Activated naive CD8-positive, alpha-beta T cell treated with anti-CD3 and anti-CD28 coated beads, Interleukin-2, amount 50 U/mL, for 16 hours (primary cell): ENCODE measurements at places on chromosomes 12 and 14.

- DNase-seq: no peak
Measured at GRCh38 chr14:87331991-87332390, 661.0 kb downstream of the GALC start.

GRCh38 chr12:25084816-25085215, 110.1 kb downstream of the DNAI7 start:
- DNase-seq: no peak

- DNase-seq: no peak
Measured at GRCh38 chr12:124946447-124946793, 32.0 kb upstream of the UBC start.

DNA sequence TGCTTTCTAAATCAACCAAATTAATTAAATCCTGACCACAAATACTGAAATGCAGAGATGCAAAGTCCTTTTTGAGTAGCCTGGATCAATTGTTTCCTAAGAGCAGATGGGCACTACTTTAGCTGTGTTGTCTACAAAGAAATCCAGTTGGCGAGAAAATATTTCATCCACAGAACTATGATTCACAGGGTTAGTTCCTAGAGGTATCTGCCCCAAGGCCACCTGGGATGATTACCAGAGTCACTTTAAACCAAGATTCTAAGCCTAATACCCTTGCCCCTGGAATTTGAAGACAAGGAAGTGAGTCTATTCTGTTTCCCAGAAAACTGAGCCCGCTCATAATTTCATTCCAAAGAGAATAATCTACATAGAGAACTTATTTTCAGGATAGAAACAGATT, 198.4 kb downstream of the PPM1H start:
- no peak for DNase-seq

- no peak for DNase-seq
Measured at GRCh38 chr14:88209273-88209672, 113.8 kb downstream of the KCNK10 start.

DNA sequence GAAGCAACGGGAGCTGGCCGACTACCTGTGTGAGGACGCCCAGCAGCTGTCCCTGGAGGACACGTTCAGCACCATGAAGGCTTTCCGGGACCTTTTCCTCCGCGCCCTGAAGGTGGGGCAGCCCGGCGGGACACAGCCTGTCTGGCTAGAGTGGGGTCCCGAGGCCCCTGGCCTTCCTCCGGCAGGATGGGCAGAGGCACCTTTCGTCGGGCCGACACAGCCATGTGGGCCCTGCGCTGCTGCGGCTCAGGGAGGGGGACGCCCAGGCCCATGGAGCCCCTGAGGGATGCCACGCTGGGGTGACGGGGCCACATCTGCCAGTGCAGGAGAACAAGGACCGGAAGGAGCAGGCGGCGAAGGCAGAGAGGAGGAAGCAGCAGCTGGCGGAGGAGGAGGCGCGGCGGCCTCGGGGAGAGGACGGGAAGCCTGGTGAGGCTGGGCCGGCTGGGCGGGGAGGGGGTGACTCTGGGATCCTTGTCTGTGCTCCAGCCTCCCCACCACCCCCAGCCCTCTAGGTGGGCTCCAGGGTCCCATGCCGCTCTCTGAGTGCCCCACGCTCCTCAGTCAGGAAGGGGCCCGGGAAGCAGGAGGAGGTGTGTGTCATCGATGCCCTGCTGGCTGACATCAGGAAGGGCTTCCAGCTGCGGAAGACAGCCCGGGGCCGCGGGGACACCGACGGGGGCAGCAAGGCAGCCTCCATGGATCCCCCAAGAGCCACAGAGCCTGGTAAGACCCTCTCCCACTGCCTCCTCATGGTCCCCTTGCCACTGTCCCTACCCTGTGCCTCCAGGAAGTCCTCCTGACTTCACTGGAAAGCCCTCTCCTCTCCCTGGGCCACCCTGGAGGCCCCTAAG, 10.9 kb upstream of the ADSS1 start:
- no peak for DNase-seq
